OCI-M1 (cell line): ENCODE measurements at places on chromosomes 1 and 21.

DNA sequence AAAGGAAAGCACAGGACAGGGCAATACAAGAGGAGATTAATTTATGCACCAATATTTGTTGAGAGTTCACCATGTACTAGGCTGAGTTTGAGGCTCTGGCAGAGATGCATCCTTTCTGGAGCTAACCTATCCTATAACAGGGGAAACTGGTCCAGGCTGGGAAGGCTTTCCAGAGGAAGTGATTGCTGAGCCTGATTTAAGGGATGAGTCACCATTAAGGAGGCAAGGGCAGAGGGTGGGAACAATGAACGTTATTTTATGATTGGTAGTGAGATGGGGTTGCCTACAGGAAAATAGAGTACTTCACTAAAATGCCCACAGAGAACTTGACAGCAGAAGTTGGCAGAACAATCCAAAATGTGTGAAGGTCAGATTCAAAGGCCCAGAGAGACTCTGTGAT lies 141.4 kb downstream of the PLPP3 start:
- DNase-seq, result no peak

DNA sequence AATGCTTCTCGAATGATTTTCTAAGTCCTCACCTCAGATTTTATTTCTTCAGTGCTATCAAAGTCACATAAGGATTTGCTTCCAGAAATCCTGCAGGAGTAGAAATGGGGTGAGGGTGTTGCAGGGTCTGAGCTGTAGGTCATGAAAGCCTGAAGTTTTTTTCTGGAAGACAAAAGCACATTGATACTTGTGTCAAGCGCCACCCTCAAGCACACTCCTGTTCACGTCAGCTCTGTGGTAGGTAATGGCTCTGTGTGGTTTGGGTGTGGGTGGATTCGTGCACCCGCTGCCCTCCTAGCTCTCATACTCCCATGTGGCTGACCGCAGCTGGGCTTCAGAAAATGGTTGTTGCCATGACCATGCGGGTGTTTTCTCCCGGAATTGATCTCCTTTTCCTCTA lies 39.9 kb downstream of the AKNAD1 start:
- DNase-seq, result no peak

DNA sequence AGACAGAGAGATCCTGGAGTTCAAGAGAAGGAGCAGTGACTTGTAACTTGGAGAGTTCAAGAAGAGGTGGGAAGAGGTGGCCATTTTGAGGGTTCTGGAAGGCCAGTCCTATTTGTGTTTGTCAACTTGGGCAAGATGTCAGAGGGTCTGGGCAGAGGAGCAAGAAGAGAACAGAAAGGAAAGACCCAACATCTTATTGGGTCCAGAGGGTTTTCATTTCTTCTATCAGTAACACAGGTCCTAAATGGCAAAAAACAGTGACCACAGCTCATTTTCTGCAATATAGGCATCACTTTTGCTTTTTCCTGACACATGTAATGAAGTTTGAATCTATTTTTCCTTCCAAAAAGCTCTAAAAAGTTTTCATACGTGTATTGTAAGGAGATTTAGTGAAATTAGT lies 38.3 kb upstream of the MAP10 start:
- DNase-seq, result no peak

DNA sequence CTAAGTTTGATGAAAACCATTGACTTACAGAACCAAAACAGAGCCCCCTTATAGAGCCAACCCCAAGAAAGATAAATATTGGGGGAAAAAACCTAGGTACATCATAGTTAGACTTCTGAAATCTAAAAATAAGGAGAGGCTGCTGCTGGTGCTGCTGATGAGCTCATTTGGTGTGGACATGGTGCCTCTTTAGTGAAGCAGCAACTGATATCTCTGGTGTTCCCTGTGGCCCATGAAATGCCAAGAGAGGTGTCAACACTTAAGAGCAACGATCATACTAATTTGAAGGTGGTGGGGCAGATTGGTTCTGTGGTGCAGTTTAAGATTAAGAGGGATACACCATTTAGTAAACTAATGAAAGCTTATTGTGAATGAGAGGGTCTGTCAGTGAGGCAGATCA lies 35.9 kb downstream of the ST3GAL3 start:
- no peak for DNase-seq

DNA sequence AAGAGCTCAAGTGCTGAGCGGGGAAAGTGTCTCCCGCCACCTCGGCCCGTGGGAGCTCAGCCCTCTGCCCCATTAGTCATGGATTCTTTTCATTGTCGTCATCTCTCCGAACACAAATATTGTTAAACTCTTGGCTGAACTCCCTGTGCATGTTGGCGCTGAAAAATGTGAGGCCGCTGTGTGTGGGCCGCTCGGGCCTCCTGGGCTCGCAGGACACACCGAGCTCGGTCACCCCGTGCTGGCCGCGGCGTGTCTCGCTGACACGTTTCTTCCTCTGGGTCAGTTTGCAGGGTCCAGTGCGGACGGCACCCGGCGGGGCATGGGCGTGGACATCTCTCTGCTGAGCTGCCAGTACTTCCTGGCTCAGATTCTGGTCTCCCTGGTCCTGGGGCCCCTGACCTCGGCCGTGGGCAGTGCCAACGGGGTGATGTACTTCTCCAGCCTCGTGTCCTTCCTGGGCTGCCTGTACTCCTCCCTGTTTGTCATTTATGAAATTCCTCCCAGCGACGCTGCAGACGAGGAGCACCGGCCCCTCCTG lies 25.6 kb downstream of the SLC45A1 start:
- no peak for DNase-seq

GRCh38 chr1:92563457-92564216 lies 76.9 kb upstream of the GFI1 start:
- peak; percentile 27 for DNase-seq

DNA sequence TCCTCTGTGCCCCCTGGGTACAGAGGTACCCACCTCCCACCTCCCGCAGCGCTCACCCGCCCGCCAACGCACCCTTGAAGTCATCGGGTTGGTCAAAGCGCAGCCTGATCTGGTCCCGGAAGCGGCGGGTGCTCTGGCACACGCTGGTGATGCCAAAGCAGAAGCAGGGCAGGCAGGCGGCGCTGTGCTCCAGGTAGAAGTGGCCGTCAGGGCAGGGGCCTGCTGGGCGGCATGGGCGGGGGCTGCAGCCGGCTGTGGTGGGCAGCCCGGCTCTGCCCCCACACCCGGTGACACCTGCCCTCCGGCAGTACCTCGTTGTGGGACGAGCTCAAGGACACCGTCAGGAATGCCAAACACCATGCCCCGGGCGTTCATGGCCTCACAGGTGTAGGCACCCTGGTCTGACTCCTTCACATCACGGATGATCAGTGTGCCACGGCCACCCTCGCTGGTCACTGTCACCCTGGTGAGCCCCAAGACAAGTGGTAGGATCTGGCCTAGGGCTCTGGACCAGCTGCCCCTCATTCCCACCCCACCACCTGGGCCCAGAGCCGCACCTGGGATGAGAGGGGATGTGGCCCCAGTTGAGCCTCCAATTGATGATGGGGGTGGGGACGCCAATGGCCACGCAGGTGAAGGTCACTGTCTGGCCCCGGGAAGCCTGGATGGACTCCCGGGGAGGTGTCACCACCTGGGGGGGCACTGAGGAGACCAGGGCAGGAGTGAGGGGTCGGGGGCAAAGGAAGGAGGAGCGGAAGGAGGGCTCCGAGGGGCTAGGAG lies 52.5 kb downstream of the HSPG2 start:
- no peak for DNase-seq

GRCh38 chr1:156101880-156102279 lies 12.6 kb upstream of the LMNA start:
- no peak for DNase-seq

DNA sequence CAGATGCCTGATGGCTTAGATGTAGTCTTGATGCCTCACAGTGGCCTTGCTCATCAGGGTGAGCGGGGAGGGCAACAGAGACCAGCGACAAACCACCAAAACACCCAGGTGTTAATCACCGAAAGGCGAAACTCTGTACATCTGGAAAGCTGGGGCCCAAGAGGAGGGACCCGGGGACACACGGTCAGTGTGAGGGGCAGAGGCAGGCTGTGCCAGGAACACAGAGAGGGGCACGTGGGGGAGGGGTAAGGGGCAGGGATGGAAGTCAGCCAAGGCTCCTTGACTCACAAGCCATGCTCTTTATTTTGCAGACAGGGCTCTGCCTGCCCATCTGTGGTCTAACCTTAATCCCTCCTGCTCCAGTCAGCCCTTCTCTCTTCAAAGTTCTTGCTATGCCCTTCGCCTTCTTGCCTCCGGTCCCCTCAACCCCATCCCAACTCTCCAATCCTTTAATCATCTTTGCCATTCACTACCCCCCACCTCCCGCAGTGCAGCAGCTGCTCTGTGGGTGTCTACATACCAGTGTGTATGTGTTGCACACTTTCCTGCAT lies 4.3 kb downstream of the MEF2D start:
- no peak for DNase-seq

GRCh38 chr1:27380224-27380623 lies 2.9 kb downstream of the CD164L2 start:
- DNase-seq, result no peak

DNA sequence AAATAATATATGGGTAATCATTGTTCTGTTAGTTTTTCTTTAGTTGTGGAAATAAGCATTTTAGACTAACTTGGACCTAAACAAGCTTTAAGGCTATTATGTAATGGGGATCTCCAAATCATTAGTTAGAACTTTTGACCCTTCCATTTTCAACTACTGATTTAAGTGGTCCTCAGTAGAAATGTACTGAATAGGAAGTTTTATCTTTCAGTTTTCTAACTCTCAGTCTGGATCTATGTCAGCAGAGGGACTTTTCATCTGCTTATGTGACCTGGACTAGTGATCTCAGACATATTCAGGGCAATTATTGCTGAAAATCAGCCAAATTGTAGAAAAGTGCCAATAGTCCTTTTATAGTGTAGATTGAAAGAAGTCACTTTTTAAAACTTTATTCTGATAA lies 56.0 kb downstream of the SASS6 start:
- no peak for DNase-seq

DNA sequence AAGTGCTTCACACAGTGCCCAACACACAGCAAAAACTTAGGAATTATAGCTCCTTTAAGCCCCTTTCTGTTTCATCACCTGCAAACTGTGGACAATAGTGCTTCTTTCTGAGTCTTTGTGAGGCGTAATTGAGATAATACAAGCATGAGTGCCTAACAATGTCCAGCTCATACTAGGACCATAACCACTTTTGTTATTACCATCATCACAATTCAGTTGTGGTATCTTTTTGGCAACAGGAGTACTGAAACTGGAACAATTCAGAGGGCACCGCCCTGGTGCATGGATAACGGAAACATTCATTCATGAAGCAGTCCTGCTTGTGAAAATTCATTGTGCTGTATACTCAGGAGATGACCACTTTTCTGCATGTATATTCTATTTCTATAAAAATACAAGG lies 18.2 kb downstream of the DNAJC11 start:
- DNase-seq, result no peak

DNA sequence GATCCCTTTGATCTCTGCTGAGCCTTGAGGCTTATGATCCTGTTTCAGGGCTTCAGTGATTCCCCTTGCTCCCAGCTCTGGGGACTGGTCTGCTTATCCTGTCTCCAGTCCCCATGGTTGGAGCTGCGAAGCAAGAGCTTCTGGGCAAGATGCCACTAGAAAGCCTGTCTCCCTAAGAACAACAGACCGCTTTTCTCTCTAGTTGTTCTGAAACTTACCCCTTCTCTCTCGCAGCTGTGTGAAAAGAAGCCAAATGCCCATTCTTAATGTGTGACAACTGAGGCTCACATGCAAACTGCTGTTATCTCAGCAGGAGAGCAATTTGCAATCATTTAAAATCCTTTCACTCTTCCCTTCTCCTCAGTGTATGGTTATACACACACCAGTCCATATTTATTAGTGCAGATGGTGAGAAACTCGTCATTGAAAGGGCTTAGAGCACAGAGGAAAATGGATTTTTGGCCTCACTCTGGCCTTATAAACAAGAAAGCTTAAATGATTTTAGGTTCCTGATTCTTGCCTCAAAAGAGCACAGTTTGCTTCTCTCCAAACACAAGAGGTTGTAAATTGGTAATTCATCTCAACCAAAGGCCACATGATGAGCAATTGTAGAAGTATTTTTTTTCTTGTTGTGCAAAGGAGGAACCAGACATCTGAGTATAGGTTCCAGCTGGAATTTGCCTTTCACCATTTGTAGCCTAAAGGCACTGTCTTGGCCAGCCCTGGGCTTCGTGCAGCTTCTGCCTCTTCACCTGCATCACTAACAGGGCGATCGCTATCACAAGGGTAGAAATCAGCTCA lies 179.2 kb upstream of the LMO4 start:
- DNase-seq, result no peak

GRCh38 chr1:85603086-85603880 lies 22.7 kb downstream of the CCN1 start:
- no peak for DNase-seq

DNA sequence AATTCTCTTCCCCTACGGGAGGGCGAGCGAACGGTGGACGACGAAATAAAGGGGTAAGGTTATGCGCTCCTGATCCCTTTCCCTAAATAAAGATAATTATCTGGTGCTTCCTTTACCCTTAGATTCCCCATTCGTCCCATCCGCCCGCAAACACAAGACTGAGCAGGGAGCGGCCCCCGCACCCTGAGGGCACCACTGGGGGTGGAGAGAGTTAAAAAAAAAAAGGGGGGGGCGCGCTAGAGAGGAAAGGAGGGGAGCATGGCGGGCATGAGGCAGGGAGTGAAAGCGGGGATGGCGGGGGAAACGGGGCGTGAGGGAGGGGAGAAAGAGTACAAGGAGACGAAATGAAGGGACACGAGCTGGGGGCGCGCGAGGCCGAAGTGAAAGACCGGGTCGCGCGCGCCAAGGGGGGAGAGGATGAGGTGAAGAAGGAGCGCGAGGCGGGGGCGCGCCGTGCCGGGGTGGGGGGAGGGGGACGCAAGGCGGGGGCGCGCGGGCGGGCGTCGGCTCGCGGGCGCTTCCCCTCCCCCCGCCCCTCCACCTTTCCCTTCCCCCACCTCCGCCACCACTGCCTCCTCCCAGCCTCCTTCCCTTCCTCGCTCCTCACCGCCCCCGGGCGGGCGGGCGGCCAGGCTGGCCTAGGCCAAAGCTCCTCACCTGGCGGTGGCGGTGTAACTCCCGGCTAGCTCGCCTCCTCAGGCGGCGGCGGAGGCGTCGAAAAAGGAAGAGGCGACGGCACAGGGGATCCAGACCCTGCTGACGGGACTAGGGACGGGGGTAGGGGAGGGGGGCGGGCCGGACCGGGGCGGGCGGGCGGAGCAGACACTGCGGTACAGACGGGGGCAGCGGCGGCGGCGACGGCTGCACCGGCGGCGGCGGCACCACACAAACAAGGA lies 448 bp downstream of the GATAD2B start:
- peak; percentile 97 for DNase-seq

GRCh38 chr1:240806200-240806745 lies 194.3 kb upstream of the GREM2 start:
- DNase-seq, result no peak

GRCh38 chr21:18468790-18469189 lies 65.2 kb upstream of the TMPRSS15 start:
- DNase-seq, result peak; percentile 57

- peak; percentile 23 for DNase-seq
Measured at GRCh38 chr1:22080191-22080590, 27.7 kb downstream of the CDC42 start.

GRCh38 chr1:21622466-21623315 lies 46.5 kb downstream of the RAP1GAP start:
- DNase-seq, result no peak

GRCh38 chr1:57819893-57820292 lies 396.0 kb upstream of the DAB1 start:
- DNase-seq, result no peak
